ENCODE measurements at places on chromosomes 16 and 17.

DNA sequence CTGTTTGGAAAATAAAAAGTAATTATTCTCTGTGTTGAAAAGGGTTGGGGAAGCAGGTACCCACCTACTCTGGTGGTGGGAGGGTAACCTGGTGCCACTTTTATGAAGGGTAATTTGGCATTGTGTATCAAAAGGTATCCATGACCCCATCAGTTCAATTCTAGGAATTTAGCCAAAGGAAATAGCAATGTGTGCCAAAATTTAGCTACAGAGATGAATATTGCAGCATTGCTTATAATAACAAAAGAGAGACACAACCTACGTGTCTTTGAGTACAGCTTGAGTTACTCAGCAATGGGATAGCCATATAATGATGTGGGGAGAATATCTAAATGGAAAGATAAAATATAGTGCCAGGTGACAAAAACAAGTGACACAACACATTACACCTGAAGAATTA is 170.7 kb downstream of the NTN1 start:
- no peak for DNase-seq

DNA sequence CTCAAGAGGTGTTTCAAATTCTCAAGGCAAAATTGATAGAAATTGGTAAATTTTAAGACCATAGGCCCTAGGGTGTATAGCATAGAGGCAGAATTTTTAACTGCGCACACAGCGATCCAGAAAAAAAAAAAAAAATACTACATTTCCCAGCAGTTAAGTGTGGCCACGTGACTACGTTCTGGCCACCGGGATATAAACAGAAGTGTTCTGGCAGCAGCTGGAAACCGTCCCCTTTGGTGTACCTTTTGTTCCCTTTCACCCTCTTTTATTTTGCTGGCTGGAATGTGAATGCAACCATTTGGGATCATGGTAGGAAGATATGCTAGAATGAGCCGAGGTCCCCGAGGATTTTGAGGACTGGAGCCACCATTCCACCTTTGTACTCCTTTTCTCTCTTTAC is 52.7 kb upstream of the AKAP1 start:
- no peak for DNase-seq

DNA sequence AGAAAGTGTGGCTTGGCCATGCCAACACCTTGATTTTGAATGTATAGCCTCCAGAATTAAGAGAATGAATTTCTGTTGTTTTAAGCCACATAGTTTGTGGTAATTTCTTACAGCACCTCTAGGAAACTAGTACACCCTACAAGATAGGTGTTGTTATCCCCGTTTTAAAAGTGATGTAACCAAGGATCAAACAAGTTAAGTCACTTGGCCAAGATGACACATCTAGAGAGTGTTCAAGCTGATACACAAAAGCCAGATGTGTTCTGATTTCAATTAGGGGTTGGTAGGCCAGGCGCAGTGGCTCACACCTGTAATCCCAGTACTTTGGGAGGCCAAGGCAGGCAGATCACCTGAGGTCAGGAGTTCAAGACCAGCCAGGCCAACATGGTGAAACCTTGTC is 396.5 kb upstream of the SOX9 start:
- DNase-seq, result no peak

GRCh38 chr17:15261802-15262290 is 3.3 kb downstream of the PMP22 start:
- DNase-seq, result no peak

- DNase-seq, result no peak
These were observed 57.4 kb downstream of the SNTB2 start for GRCh38 chr16:69244336-69244735.

- no peak for DNase-seq
These were observed 165.9 kb upstream of the CHMP6 start for GRCh38 chr17:80825471-80826345.

DNA sequence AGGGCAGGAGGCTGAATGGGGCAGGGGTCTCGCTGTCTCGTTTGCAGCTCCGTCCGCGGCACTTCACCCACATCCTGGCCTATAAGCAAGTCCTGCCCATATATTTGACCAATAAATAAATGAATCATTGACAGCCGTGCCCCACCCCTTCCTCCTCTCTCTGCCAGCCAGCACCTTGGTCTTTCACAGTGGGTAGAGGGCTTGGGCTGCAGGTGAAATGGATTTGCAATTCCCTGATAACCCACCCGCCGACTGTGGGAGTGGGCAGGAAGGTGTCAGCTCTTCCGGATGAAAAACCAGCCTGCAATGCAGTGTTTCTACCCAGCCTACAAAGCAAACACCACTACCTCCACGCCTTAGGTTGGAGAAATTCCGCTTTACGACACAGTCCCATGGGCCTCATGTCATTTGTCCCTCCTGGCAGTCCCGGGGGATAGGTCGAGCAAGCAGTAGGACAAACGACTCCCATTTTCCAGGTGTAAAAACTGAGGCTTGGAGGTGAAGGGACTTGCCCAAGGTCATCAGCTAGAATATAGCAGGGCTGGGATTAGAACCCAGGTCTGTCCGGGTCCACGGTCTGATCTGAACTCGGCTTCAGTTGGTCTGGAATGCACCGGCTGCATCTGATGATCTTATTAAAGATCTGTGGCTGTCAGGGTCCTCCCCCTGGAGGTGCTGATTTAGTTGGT is 79.0 kb downstream of the ABCC1 start:
- DNase-seq, result no peak

DNA sequence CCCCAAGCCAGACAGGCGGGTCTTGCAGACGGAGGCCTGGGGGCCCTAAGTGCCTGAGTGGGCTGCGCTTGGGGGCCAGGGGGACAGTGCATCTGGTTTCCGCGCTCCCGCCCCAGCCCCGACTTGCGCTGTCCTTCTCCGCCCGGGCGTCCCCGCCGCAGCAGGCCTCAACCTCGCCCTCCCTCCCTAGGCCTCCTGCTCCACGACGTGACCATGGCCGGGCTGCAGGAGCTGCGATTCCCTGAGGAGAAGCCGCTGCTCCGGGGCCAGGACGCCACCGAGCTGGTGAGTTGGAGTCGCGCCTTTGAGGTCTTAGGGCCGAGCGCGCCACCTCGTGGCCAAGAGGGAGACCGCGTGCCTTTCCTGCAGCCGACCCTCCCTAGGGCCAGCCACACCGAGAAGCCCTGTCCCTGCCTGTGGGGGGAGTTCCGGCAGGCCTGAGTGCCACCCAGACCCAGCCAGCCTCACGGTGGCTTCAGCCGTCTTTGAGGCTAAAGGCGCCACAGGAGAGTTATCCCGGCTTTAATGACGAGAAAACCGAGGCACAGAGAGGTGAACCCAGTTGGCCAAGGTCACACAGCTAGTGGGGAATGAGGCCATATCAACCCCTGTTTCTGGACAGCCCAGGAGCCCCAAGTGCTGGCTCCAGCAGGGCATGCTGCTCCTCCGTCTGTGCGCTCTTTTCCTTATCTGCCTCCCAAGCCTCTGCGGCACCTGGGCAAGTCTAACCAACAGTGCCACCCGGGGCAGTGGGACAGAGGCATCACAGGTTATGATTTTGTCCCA is 12.2 kb upstream of the NDRG4 start:
- no peak for DNase-seq

DNA sequence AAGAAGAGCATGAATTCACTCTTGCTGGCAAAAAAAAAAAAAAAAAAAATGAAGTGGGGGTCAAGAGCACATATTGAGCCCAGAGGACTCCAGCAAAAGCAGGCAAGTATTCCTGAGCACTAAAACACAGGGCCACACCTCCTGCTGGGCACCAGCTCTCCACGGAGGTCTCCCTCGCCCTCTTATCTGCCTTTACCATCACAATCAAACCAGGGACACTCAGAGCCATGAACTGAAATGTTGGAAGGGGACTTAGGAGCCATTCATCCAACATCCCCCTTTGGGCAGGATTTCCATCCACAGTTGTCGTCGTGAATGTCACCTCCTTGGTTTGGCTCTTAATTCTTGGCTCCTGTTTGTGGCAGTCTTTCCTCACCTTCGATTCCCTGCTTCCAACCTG is 89.8 kb upstream of the GNAO1 start:
- no peak for DNase-seq

GRCh38 chr16:10067406-10067805 is 114.8 kb downstream of the GRIN2A start:
- DNase-seq, result no peak

GRCh38 chr17:38915639-38915995 is 9.8 kb upstream of the LASP1NB start:
- DNase-seq, result no peak

DNA sequence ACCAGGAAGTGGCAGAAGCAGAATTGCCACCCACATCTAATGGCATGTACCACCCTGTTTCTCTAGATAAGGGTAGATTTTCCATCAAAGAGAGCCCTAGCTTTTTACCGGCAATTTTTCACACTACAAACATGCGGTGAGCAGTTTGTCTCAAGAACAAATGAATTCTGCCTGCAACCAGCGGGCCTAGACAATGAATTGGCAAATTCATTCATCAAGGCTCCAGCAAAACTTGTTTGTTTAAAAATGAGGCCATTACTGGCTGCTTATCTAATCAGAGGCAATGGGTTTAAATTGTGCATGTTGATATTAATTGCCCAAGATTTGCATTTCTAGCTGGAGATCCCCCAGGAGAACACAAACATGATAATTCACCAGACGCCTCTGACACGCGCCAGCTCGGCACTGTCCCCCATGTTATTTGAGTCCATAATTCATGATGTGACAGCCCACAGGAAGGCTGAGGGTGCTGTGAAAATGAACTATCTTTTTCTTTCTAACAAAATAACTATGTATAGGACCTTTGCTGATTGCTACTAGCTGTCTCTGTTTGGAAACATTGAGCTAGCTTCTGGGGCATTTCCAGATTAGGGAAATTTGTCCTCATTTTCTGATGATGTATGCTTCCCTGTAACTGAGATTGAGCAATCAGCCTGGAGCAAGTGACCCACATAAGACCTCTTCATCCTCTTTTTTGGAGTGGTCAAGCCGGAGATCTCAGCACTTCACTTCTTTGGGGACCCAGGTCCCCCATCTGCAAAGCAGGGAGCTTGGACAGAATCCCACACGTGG is 80.8 kb downstream of the CNGB1 start:
- DNase-seq, result no peak

- no peak for DNase-seq
These were observed 55.0 kb downstream of the CYTH1 start for GRCh38 chr17:78727057-78727456.

GRCh38 chr16:962901-963814 is 7.6 kb downstream of the LMF1 start:
- no peak for DNase-seq

GRCh38 chr16:3760518-3760917 is 43.2 kb upstream of the TRAP1 start:
- no peak for DNase-seq

GRCh38 chr16:81481207-81481821 is 36.7 kb downstream of the CMIP start:
- no peak for DNase-seq

DNA sequence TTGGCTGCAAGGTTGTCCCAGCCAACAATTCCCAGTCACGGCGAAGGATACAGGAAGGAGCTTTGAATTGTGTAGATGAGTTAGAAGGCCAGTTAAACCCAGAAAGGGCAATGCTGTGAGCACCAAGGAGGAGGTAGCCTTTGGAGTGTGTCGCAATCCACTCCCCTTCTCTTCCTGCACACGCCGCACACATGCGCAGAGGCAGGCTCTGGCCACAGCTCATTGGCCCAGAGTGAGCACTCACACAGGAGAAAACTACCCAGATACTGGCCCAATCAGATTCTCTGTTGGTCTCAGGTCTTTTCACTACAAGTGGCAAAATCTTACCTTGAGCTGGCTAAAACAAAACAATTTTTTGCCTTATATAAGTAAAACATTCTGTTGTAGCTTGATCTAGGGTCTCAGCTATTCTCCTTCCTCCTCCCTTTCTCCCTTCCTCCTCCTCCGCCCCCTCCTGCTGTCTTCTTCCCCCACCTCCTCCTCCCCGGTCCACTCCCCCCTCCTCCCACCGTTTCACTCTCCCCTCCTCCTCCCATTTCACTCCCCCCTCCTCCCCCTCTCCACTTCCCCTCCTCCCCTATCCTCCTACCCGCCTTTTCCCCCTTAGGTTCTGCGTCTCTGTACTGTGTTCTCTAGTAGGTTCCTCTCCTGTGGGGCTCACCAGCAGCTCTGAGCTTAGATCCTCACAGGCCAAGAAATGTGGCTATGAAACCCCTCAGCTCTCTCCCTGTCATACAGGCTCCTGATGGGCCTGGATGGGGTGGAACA is 344.9 kb downstream of the CPPED1 start:
- DNase-seq, result no peak

DNA sequence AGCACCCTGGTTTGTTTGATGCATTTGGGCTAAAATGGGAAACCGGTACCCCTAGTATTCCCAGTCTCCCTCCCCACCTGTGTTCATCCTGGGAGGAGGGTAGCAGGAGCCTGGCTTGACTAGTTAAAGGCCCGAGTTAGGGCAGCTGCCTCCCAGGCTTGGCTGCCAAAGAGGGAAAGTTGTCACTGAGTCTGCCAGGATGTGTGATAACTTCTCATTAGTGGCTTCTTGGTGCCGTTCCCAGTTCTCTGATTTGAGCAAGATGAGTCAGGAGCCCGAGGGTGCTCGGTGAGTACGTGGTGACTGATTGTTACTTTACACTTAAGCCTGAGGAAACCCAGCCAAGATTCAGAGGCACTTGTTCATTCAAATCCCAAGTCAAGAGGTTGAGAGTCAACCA is 2.5 kb downstream of the KRT32 start:
- DNase-seq, result peak; percentile 90

DNA sequence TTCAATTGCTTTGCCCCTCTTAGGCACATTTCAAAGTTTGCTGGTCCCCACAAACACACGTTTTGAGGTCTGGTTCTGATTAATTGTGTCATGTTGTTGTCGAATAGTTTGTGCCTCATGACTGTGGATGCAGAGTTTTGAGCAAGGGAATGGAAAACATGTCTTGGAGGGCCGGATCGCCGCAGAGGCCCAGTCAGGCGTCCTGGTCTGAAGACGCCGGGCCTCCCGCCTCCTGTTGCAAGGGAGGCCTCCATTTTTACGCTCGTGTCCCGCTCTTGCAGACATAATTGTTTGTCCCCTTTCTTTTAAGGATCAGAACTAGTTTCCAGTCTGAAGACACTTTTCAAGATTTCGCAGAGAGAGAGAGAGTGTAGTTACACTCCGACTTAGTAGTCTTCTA is 3.2 kb downstream of the NTN1 start:
- no peak for DNase-seq

DNA sequence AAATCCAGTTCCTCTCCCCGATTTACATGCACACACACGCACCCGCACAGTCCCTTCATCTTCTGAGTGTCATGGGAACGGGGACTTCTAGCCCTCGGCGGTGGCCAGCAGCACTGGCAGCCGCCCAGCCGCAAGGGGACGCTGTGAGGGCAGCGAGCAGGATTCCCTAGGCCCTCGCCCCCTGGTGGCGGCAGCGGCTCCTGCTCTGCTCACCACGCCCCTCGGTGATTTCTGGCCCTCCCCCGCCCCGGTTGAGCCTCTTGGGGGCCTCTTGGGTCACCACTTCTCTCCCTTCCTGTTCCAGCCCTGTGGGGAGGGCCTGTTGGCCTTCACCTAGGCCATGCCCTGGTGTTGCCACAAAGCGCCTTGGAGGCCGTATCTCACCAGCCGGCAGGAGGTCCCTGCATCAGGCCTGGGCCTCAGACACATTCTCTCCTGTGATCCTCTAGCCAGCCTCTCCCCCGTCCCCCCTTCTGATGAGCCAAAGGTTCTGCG is 75.2 kb upstream of the KSR1 start:
- DNase-seq, result no peak

GRCh38 chr16:87334651-87335624 is 17.7 kb upstream of the C16orf95 start:
- DNase-seq, result no peak

- no peak for DNase-seq
These were observed 1393.3 kb downstream of the CDH8 start for GRCh38 chr16:60642956-60643355.

Measured in Panc1 (cell line).